Fibroblast of skin of abdomen (primary cell): ENCODE measurements at places on chromosomes 13 and 19.
A peak's percentile ranks its signal among the peaks of the same experiment; 100 is the strongest.

DNA sequence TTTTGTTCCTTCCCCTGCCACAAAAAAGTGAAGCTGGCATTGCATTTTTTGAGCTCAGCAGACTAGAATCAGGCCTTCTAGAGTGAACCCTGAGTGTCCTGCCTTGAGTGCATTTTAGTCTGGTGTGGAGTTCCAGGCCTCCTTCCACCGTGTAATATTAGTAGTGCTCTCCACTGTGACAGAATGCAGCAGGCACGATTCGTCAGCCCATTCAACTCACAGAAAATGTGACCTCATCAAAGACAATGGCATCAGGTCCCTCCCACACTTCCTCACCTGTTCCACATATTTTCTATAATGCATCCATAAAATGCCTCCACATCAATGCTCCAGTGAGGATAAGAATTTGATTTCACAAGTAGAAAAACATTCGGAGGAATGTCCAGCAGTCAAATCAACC lies 227.6 kb downstream of the FGF9 start:
- peak; percentile 1 for DNase-seq

DNA sequence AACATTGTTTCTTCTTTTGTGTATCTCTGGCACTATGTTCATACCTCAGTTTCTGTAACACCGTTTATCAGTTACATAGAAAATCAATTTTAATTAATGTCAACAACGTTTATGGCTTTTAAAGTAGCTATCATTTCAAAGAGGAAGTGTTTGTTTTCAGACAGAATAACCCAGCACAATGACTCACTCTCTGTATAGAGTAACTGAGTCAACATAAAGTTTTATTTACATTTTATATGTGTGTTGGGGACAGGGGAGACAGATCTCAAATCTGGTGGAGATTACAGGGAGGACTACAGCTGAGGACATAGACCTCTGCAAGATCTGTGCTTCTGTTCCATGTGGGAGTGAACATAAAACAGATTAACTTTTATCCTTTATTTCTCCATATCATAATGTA lies 2590.1 kb downstream of the PCDH9 start:
- DNase-seq = no peak

GRCh38 chr13:82687884-82688283 lies 1194.4 kb downstream of the SLITRK1 start:
- no peak for DNase-seq

DNA sequence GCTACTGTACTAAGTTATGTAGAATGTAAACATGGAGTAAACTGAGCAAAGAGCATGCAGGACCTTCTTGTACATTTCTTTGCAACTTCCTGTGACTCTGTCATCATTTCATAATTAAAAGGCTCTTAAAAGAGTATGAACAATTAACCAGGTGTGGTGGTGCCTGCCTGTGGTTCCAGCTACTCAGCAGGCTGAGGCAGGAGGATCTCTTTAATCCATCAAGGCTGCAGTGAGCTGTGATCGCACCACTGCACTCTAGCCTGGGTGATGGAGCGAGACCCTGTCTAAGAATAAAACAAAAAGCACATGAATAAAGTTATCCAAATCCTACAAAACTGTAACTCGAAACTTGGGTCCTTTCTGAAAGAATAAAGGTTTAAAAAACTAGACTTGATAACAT lies 5.8 kb upstream of the SPACA7 start:
- no peak for DNase-seq

DNA sequence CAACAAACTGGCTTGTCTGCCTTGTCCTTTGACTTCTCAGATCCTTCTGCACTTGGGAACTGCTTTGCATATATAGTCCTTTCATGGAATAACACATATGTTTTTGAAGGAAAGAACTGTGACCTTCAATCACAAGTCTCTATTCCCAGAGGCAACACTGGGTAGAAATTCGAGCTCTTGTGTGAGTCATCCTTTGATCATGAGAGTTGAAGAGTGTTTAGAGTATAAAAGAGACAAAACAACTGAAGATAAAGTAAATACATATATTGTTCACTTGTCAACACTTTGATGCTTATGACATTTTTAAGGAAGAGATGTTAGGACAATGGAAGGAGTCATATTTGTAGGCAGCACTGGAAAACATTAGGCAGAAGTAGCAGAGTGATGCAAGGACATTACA lies 5.2 kb upstream of the OR7A5 start:
- no peak for DNase-seq

- no peak for DNase-seq
Observed at GRCh38 chr19:56953470-56953869, 112.9 kb upstream of the PEG3 start.

GRCh38 chr13:97459215-97459777 lies 25.3 kb downstream of the RAP2A start:
- no peak for DNase-seq

DNA sequence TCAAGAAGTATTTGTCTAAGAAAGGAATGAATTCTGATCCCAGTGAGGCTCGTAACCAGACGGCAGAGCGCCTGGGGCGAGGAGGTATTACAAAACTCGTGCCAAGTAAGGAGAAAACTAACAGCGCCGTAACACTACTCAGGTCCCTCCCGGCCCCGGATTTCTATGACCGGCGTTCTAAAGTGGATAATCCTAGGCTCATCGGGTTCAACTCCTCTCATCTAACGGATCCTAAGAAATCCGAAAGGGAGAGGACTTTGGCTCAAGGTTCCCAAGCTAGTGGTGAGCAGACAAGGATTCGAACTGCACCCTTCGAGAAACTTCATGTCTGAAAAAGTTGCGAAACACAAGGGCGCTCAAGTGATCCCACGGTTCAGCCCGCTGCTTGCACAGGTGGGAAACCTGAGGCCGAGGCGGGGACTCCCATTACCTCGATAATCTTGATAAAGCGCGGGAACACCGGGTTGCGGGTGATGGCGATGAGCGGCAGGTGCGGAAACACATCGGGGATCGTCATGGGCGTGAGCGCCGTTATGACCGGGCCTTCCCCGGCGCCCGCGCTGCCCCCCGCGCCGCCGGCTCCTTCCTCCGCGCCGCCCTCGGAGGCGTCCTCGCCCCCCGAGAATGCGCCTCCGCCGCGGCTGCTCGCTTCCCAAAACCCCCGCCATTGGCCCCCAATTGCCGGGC lies 529 bp downstream of the LONP1 start:
- DNase-seq = no peak

DNA sequence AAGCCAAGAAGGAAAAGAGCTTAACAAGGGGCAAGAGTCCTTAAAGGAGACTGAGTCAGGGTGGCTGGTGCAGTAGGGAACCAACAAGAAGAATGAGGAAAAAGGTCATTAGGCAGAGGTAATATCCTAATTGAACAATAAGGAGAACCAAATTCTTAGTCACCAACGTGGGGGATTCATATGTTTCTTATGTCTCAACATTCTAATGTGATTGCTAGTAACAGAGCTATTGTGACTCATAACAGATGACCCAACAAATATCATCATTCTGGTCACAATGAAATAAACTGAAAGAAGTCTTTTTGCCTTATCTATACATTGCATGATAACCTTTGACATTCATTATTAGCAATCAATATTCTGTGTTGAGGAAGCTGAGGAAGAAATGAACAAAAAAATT lies 101.6 kb downstream of the RAP2A start:
- DNase-seq = peak; percentile 75

DNA sequence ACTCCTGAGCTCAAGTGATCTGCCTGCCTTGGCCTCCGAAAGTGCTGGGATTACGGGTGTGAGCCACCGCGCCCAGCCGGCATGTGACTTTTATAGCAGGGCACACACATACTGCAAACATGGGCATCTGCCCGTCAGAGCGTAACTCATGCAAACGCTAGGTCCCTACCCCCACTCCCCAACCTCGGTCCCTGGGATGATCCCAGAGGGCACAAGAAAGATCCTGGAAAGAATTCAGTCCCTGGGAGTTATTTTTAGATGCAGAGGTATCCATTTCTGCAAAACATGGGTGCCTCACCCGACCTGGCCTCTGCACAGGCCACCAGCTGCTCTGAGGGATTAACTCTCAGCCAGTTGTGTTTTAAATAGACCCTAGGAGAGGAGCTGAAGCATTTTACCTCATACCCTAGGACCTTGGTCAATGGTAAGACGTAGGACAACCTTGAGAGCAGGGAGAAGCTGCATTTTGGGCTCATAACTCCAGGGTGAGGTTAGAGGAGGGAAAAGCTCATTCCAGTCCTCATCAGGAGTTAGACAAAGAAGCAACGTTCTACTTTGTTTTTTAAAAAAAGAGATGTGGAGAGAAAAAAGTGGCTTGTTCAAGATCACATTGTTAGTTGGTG lies 10.8 kb downstream of the TMEM38A start:
- DNase-seq = no peak

DNA sequence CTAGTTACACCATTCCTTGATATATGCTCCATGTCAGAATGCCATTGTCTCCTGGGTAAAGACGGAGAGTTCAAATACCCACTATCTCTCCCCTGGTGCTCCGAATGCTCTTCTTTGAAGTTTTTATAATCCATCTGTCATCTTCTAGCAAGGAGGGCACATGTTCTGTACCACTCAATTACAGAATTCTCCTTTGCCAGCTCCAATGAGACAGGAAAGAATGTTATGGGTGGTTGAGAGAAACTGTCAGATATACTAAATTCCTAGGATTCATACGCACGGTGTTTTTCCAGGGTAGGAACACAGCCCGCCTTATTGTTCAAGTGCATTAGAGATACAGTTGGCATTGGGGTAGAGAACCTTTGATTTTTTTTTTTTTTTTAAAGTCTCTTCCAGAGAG lies 118.0 kb upstream of the ZNF536 start:
- no peak for DNase-seq

DNA sequence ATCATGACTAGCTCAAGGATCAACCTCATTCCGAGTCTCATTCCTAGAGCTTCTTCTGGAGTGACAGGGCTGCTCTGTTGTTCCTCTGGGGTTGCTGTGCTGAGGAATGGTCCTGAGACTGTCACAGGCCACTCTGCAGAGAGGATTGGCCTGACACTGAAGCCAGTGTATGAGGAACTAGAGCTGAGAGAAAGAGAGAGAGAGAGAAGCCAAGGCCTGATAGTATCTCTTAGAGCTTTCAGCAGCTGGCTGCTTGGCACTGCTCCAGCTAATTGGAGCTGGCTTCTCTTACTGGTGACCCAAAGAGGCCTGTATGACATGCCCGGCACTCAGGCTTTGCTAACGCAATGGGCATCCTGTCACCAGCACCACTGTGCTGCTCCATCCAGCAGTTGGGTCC lies 73.4 kb upstream of the FLT1 start:
- no peak for DNase-seq

DNA sequence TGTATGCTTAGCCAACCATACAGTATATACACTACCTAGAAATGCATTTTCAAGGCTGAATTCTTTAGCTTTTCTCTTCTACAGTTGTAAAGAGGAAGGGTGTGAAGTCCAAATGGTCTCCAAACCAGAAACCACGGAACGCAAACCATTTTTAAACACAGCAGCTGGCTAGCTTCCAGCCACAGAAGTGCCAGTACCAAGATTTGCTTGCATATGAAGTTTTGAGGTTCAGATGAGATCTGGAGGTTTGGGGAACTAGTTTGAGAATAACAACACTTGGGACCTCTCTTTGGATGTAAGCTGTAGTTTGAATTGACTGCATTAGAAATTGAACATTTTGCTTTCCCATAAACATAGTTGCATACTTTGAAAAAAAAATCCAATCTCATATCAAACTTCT lies 1243.5 kb downstream of the EFNB2 start:
- DNase-seq = no peak

- no peak for DNase-seq
Observed at GRCh38 chr19:40154121-40154680, 37.0 kb upstream of the MAP3K10 start.

- DNase-seq = no peak
Observed at GRCh38 chr19:13929956-13930355, 8.3 kb downstream of the PODNL1 start.

- peak; percentile 81 for DNase-seq
Observed at GRCh38 chr13:49444524-49445395, 686 bp downstream of the SETDB2 start.

- no peak for DNase-seq
Observed at GRCh38 chr13:83153848-83154247, 728.4 kb downstream of the SLITRK1 start.

GRCh38 chr13:23699271-23699670 lies 129.1 kb downstream of the TNFRSF19 start:
- no peak for DNase-seq

GRCh38 chr19:46890423-46891170 lies 29.8 kb downstream of the ARHGAP35 start:
- DNase-seq = peak; percentile 85

DNA sequence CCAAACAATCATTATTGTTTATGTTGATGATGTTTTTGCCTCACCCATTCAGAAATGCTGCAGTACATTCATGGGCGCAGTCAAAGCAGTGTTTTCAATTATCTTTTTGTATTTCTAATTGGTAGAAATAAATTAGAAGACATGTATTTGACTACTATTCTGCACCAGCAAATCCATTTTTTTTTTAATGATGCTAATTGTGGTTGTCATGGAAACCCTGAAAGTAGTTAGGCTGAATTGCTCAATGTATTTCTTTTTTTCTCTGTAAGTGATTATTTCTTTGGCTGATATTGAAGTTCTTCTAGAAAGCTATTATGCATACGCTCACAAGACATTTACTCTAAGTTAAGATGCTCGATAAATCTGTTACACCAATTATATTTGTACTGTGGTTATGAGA lies 101.2 kb downstream of the RFC3 start:
- no peak for DNase-seq

- DNase-seq = no peak
Observed at GRCh38 chr13:33089311-33089710, 73.1 kb downstream of the KL start.

GRCh38 chr13:92984151-92984550 lies 242.5 kb upstream of the GPC6 start:
- peak; percentile 19 for DNase-seq

- DNase-seq = no peak
Observed at GRCh38 chr19:50198431-50199258, 4.8 kb upstream of the MYH14 start.

GRCh38 chr13:83508771-83509301 lies 373.4 kb downstream of the SLITRK1 start:
- no peak for DNase-seq

GRCh38 chr19:18452386-18452785 lies 14.5 kb upstream of the ISYNA1 start:
- DNase-seq = no peak

DNA sequence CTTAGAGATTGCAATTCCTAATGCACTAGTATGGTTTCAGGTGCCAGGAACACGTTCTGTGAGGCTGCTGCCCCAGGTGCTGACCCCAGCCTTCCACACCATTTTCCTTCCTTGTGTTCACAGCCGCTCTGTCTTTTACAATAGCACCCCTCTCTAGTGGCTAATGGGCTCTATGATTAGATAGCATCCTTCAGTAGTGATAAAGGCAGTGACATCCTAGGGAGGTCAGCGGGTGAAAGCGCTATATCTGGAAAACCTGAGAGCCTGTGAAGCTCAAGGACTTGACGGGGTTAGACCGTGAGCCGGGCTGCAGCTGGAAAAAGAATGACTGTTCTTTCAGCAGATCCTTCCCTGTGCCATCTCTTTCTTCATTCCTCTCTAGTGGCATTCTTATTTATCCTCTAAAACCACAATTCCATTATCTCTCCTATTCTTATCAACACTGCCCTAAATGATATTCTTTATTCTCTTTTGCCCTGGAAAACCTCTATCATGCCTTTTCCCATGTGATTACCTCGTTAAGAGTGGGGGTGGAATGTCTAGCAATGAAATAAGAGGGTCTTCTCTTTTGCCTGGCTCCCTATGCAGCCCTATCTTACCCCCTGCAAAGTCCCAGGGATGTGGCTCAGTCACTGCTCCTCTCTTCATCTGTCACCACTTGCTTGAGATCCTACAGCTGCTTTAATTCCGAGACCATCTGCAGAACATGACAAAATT lies 21.8 kb downstream of the ALOX5AP start:
- no peak for DNase-seq

- DNase-seq = peak; percentile 76
Observed at GRCh38 chr19:53132141-53132991, at the start of gene ZNF415. Gene ZNF415, minus strand, starts transcription at chr19:53132910. Its CDS starts 10,234 bp downstream, at chr19:53122676.

- no peak for DNase-seq
Observed at GRCh38 chr19:43152214-43152613, 34.1 kb downstream of the PSG5 start.
